CD4-positive, alpha-beta T cell treated with Interleukin-10 for 1 hour (primary cell): ENCODE measurements at places on chromosomes 7 and 10.
A peak's percentile ranks its signal among the peaks of the same experiment; 100 is the strongest.

DNA sequence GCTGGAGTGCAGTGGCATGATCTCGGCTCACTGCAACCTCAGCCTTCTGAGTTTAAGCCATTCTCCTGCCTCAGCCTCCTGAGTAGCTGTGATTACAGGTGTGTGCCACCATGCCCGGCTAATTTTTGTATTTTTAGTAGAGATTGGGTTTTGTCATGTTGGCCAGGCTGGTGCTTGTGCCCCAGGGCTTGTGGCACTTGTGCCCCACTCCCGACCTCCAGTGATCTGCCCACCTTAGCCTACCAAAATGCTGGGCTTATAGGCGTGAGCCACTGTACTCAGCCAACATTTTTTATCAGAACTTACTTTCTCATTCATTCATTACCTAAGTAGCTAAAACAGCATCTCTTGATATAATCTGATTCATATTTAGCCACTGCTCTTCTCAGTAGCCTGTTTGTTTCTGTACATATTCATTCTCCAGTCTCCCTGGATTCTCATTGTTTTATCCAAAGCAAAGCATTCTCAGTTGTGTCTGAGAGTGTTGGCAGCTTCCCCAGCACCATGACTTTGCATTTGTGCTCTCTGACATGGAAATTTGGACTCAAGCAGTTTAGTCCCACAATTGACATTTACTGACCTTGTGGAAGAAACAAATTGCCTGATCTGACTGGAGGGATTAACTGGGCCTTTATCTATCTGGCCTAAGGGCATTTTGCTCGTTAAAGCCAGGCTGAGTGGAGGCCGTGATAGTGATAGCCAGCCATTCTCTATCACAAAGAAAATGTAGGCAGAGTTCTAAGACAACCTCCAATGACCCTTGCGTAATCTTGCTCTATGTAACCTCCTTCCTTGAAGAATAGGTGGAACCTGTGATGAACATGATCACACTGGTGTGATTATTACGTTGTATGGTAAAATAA lies 44.9 kb downstream of the AKR1B15 start:
- no peak for DNase-seq

GRCh38 chr7:28533731-28534531 lies 121.6 kb downstream of the CREB5 start:
- no peak for DNase-seq

GRCh38 chr10:129951101-129951969 lies 12.7 kb downstream of the EBF3 start:
- DNase-seq: no peak

- no peak for DNase-seq
Measured at GRCh38 chr7:17058568-17058967, 176.8 kb upstream of the AGR3 start.

GRCh38 chr7:122137251-122138077 lies 6.6 kb downstream of the AASS start:
- DNase-seq: no peak

GRCh38 chr10:74171625-74172024 lies 20.6 kb downstream of the ADK start:
- DNase-seq: no peak

GRCh38 chr7:17844022-17844421 lies 96.3 kb downstream of the SNX13 start:
- no peak for DNase-seq

GRCh38 chr7:23383225-23383624 lies 84.1 kb downstream of the MALSU1 start:
- DNase-seq: no peak

DNA sequence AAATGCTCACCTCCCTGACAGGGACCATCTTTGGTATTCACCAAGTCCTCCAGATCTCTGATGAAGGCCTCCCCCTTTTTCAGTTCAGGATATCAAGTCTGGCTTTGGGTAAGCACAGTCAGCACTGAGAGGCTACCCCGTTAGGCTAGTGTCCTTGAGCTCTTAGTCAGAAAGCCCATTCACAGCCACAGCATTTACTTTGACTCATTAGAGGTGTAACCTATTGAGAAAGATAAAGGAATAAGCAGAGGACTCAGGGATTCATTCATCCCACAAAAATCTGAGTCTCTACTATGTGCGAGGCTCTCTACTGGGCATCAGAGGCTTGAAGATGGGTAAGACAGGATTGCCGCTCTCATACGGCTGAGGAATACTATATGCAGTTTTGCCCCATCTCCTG lies 14.0 kb upstream of the RAMP3 start:
- no peak for DNase-seq

GRCh38 chr7:105760551-105761447 lies 115.6 kb downstream of the ATXN7L1 start:
- DNase-seq: peak; percentile 34

DNA sequence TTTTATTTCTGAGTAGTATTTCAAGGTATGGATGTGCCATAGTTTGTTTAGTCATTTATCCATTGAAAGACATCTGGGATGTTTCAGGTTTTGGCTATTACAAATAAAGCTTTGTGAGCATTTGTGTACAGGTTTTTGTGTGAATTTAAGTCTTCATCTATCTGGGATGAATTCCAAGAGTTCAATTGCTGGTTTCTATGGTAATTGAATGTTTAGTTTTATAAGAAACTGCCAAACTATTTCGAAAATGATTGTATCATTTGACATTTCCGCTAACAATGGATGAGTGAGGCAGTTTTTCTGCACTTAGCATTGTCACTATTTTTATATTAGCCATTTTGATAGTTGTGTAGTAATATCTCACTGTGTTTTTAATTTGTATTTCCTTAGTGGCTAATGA lies 99.4 kb downstream of the WDFY4 start:
- DNase-seq: no peak

DNA sequence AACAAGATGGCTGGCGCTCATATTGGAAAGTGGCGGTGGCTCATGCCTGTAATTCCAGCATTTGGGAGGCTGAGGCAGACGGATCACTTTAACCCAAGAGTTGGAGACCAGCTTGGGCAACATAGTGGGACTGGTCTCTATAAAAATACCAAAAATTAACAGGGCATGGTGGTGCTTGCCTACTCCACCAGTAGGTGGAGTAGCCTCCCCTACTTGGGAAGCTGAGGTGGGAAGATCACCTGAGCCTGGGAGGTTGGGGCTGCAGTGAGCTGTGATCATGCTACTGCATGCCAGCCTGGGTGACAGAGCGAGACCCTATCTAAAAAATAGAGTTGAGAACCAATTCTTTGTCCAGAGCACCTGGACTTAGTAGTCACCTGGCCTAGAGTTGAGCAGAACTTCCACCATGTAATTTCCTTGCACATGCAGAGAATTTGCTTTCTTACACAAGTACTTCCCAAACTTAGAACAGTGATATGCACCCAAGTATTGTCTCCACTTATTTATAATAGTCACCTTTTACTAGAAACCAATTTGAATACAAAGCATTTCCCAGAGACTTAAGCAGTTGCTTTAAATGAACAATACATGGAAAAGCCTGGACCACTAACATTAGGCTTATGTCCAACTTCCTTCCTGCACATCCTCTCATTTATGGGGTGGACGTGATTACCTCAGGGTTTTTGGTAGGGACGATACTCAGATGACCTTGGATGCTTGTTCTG lies 15.9 kb downstream of the LAMB4 start:
- no peak for DNase-seq

DNA sequence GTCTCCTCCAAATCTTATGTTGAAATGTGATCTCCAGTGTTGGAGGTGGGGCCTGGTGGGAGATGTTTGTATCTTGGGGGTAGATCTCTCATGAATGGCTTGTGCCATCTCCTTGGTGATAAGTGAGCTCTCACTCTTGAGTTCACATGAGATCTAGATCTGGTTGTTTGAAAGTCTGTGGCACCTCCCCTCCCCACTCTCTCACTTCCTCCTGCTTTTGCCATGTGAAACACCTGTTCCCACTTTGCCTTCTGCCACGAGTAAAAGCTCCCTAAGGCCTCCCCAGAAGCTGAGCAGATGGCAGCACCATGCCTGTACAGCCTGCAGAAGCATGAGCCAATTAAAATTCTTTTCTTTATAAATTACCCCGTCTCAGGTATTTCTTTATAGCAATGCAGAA lies 23.5 kb downstream of the TMEM229A start:
- DNase-seq: no peak

DNA sequence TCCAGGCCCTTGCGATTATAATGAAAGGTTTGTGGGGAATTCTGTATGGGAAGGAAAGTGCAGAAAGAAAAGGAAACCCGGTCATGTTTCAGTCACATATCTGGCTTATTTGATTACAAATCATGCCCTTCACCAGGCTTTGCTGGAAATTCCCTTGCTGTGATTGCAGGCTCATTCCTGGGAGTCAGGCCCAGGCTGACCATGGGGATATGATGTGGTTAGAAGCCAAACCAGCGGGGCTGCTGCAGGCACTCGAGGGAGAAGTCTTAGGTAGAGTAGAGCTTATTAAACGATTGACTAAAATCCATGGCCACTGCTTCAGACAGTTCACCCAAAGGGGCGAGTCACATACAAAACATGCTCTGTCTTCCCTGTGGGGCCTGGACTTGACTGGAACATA lies 16.2 kb downstream of the PKD1L1 start:
- DNase-seq: no peak

DNA sequence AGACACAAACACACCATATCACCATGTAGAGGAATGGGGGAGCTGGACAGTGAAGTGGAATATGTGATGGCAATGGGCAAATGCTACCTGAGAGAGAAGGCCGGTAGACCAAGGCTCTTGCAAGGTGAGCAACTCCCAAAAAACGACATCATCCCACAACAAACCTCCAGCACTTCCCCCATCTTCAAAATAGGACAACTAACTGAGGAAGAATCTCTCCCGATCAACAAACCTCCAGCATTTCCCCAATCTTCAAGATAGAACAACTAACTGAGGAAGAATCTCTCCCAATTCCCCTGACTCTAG lies 387.2 kb downstream of the PARD3 start:
- DNase-seq: no peak

DNA sequence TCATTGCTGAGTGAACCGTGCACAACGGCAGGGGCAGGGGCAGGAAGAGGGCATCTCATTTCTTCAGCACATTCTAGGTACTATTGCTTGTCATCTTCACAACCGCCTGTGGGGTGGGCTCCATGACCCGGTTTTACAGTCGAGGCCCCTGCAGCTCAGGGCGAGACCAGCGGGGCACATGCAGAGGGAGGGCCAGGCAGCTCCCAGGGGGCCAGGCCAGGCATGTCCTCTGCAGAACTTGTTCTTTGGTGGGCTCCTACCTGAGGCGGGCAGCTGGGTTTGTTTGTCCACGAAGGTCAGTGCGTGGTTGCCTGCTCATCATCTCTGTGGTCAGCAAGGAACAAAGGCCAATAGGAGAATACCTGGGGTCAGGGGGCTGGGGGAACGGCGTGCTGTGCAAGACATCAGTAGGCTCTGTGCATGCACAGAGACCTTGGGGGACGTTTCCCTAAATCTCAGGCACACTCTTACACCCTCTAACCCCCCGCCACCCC lies 75.1 kb upstream of the LEP start:
- no peak for DNase-seq

GRCh38 chr10:53536322-53536721 lies 763.7 kb upstream of the MBL2 start:
- DNase-seq: no peak

- no peak for DNase-seq
Measured at GRCh38 chr7:92706563-92706962, 116.4 kb upstream of the FAM133B start.

- no peak for DNase-seq
Measured at GRCh38 chr7:154259396-154259795, 207.2 kb downstream of the DPP6 start.

DNA sequence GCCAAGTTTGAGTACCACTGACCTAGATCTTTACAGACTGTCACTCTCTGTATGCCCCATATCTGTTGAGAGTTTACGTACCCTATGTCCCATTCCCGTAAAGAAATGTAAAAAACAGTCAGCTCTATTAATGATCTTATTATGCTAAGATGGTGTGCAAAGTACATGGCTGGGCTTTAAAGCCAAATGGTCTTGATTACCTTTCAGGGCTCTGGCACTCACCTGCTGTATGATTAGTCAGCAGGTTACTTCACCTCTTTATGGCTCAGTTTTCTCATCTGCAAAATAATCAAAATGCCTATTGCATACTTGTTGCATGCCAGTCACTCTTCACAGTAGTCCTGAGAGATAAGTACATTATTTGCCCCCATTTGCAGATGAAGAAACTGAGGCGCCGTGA lies 54.2 kb downstream of the LHFPL3 start:
- DNase-seq: no peak

DNA sequence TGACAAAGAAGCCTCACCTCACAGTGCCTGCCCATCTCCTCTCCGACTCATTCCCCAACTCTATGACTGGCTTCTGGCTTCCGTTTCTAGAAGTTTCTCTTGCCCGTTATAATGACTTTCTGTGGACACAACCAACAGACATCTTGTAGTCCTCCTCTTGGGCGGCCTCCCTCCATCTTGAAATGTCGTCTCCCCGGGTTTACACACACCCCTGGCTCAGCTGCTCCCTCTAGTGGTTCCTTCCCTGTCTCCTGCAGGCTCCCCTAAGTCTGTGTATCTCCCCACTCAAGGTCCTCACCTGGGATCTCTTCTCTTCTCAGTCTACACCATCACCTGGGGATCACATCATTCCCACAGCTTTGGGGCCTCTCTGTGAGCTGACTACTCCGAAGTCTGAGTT lies 123.4 kb upstream of the NEBL start:
- DNase-seq: peak; percentile 1

DNA sequence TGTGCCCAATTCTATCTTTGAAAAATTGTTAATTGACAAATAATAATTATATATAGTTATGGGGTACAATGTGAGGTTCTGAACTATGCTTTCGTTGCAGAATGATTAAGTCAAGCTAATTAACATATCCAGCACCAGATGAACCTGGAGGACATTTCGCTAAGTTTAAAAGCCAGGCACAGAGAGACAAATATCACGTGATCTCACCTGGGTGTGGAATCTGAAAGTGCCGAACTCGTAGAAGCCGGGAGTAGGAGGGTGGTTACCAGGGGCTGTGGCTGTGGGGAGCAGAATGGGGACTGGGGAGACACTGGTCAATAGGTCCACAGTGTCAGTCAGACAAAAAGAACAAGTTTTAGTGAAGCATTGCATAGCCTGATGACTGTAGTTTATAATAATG lies 332.9 kb upstream of the SHH start:
- no peak for DNase-seq

GRCh38 chr10:405648-406047 lies 270.4 kb downstream of the ZMYND11 start:
- no peak for DNase-seq

DNA sequence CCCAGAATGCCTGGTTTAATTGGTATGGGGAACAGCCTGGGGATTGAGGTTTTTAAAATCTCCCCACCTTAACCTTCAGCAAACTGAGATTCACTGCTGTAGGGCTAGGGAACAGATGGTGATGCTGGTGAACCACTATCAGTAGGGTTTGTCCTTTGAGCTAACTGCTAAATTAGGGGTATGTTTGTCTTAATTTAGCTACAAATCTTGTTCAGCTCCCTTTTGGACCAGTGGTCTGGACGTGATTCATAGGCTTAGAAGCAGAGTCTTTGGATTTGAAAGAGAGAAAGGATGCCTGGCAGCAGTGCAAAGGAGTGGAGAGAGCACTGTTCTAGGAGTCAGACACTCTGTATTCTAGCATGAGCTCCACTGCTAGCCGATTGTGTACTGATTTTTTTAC lies 2.8 kb downstream of the HDAC9 start:
- DNase-seq: no peak

- no peak for DNase-seq
Measured at GRCh38 chr7:33186192-33186591, 56.8 kb downstream of the BBS9 start.

GRCh38 chr10:91493313-91493712 lies 83.2 kb downstream of the HECTD2 start:
- DNase-seq: no peak
